ENCODE measurements at places on chromosomes 12 and 14.

DNA sequence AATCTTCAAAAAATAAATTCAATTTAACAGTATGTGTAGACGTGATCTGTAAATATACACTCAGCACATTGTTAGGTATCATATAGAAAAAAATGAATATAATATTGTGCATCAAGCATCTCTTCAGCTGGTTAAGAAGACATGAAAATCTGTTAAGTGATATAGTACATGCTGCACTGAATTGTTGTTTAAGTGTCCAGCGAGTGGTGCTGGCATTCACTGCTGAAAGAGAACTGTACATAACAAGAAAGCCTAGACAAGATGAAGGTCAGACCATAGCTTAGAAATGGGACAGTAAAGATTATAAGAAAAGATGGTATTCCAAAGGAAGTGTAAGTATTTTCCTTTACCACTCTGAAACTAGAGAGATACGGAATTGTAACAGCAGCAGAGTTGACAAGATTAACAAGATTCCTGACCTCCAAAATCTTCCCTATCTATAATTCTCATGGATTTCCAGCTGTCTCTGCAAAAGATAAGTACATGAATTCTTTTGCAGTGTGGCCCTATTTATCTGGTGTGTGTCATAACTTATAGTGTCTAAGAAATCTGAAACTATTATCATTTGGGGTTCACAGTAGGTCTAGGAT, 198.6 kb downstream of the FLRT2 start:
- DNase-seq: no peak

DNA sequence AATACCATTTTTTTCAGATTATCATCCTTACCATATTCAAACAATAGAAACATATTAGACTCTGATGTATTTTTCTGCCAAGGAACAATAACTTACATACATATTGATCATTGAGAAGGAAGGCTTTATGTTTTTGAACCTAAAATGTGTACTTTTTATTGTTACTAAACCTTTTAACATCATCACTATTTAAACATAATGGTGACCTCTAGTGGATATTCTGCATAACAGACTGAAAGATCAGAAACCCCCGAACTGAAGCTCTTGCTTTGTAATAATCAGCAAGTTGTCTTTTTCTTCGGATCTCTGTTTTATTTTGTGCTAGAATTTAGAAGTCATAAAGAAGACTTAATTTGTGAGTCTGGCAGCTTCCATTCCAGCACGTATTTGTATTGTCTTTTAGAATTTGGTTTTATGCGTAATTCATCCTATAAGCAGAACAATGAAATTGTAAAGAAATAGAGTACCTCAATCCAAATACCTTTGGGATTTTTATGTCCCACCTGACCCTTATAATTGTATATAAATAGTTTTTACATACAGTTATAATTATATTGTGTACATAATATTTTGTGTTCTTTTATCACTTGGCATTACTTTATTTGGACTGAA, 125.9 kb upstream of the ATF1 start:
- no peak for DNase-seq

DNA sequence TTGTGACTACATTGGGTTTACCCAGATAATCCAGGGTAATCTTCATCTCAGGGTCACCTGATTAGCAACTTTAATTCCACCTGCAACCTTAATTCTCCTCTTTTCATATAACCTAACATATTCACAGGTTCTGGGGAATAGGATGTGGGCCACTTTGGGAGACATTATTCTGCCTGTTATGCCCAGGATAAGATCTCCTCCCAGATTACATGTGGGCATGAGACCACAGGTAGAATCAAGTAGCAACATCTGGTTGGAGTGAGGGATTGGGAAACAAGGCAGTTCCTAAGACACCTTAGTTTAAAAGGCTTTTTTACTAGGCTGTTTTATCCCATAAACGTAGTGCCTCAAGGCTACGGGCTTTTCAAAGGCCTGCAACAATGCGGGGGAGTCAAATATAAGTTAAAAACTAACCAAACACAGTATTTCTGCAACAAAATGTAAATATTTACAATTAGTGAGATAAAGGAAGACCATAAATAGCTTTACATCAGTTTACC, 181.5 kb downstream of the FOXA1 start:
- no peak for DNase-seq

GRCh38 chr14:41476526-41476925, 130.2 kb upstream of the LRFN5 start:
- no peak for DNase-seq

- no peak for DNase-seq
Measured at GRCh38 chr12:125245581-125246557, 180.6 kb downstream of the AACS start.

DNA sequence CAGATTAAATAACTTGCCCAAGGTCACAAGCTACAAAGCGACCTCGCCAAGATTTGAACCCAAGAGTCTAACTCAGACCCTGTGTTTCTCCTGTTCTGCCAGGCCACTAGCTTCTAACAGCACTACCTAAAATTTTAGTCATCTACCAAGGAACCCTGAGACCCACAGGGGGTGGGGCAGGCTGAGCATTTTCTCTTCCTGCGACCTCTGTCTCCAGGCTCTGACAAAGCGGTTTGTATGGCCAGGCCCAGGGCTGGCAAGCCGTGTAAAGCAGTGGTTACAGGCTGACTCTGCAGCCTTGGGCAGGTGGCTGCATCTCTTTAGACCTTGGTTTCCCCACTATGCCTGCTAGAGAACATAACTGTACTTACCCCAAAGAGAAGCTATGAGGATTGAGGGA, 5.3 kb downstream of the VDR start:
- DNase-seq: no peak
